ENCODE measurements at places on chromosomes 5 and 9.
A peak's percentile ranks its signal among the peaks of the same experiment; 100 is the strongest.

DNA sequence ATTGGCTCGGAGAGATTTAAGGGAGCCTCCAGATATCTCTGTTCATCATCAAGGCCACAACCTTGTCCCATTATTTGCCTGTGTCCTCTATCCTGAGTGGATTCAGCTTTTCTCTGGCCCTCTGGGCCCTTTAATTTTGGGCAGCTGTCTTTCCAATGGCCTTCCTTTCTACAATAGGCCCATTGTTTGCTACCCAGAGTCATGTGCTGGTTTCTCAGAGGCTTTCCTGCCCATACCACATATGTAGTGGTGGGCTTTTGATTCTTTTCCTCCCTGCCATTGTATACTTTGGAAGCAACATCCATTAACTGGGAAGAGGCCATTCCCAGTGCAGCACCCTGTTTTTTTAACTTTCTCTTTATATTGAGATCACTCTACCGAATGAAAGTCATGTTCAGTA lies 233.9 kb upstream of the SGCD start:
- DNase-seq: no peak

DNA sequence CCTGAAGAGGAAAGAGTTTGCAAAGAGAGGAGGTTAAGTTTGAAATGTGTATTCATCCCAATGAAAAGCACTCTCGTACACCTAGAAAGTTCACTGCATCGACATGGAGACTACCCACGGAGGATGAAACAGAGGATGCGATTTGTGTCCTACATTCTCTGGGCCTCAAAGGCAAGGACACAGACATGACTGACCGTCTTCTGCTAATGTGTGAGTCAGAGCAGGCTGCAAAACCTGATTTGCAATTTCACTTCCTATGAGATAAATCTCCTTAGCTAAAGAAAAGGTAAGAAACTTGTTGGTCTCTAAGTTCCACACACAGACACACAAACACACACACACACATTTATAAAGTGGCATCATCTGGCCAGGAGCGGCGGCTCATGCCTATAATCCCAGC lies 98.6 kb downstream of the GNAQ start:
- DNase-seq: no peak

GRCh38 chr5:415928-416635 lies 26.9 kb upstream of the EXOC3 start:
- no peak for DNase-seq

GRCh38 chr5:155998257-155998656 lies 328.7 kb upstream of the SGCD start:
- no peak for DNase-seq

GRCh38 chr9:73370053-73370452 lies 218.4 kb downstream of the ANXA1 start:
- DNase-seq: no peak

DNA sequence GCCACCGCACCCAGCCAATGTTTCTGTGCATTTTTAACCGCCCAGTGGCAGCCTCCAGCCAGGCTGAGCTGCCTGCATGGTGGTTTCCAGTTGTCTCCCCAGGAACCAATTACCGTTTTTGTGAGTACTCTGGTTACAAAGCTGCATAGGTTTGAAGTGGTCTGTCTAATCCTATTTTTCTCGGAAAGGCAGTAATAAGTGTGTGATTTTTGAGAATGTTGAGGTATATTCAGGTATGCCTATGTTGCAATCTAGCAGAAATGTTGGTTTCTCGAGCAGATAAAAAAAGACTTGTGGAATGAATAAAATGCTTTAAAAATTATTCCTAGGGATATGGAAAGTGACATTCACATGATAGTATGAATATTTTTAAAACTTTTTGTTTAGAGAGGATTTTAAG lies 41.5 kb upstream of the ANKH start:
- DNase-seq: no peak

GRCh38 chr9:96508227-96508940 lies 58.4 kb downstream of the HABP4 start:
- DNase-seq: no peak

GRCh38 chr9:135580664-135581380 lies 19.3 kb downstream of the PAEP start:
- no peak for DNase-seq

- no peak for DNase-seq
Observed at GRCh38 chr5:122421374-122422079, 109.5 kb downstream of the SNCAIP start.

DNA sequence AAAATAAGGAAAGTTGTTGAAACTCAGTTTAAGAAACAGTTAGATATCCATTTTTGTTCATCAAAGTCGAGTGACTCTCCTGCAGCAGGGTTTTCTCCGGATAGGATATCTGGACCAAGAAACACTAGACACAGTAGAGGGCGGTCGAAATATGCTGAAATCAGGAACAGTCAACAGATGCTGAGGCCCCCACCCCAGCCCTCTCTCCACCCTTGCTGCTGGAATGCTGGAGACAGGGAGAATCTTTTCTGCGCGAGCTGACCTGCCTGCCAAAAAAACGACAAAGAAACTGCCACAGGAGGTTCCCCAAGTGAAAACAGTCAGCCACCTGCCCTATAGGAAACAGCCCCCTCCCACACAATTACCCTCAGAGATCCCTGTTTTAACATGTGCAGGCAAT lies 4.3 kb upstream of the IL13 start:
- no peak for DNase-seq

- DNase-seq: peak; percentile 20
Observed at GRCh38 chr5:64165500-64166200, at the start of gene RNF180. RNF180 (plus strand) TSS chr5:64165843; CDS start chr5:64200808, 34,965 bp downstream.

- no peak for DNase-seq
Observed at GRCh38 chr5:124865603-124866354, 119.3 kb upstream of the ZNF608 start.

DNA sequence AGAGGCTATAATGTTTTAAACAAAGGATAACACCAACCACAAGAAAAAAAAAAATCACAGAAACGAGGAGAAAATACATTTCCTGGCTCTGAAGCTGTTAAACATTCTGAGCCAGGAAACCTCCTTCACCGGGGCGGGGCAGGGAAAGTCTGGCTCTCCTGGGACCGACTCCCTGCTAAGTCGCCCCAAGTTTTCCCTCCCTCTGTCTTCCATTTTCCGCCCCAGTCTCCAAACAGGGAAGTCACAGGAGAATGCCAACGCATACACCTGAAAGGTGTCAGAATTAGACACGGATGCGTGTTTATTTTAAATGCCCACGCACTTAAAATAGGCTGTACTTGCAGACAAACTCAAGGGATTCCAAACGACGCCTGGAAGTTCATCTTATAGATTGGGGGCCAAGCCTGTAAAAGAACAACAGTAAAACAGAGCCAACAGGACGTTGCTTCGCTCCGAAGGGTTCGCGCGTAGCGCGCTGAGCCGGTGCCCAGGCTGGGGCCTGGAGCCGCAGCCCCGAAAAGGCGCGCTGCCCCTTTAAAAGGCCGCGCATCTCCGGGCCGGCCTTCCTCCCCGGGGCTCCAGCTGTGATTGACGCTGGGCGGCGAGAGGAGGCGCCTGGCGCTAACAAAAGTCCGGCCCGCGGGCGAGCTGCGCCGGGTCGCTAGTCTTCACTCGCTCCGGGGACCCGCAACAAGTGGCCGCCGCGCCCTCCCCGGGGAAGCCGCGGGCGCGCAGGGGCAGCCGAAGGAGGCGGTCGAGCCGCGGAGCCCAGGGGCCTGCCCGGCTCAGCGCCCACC lies at the start of gene FBXL7:
Gene FBXL7 (plus strand): TSS at position 653 of the 797 bp plus-strand sequence.
- DNase-seq: no peak

- no peak for DNase-seq
Observed at GRCh38 chr5:17252543-17252942, 35.1 kb downstream of the BASP1 start.

GRCh38 chr5:57559110-57559635 lies 76.6 kb upstream of the ACTBL2 start:
- DNase-seq: no peak

GRCh38 chr9:20623748-20624124 lies 1.4 kb upstream of the MLLT3 start:
- DNase-seq: no peak

GRCh38 chr9:101212661-101213060 lies 172.1 kb downstream of the BAAT start:
- no peak for DNase-seq

DNA sequence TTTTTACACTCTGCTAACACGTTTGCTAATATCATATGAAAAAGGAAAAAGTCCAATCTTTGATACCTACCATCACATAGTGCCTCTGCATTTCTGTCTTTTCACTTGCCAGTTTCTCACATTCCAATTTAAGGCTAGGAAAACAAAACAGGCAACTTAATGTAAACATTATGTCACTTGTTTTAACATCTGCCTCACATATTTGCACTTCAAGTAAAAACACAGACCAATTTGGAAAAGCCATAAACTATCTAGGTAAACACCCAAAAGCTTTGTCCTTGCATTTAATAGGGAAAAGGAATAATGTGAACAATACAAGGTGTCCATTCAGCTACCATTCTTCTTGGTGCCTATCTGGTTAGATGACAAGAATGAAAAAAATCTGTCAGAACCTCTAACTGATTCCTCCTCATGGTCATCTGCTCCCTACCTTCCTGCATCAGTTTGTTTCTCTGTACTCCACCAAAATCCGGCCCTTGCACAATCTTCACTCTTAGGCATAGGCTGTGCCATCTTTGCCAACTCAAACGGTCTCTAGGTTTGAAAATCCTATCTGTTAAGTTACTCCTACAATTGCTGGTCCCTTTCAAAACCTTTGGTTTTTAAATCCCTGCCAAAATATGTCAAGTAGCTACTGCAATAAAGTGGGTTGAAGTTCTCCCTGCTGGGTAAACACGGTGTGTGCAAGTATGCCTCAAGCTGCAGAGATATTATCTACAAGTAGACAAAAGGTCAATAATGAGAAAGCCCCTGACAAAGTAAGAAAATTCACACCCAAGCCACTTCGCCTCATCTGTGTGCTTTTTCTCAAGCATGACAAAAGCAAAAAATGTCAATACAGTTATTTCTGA lies 3.4 kb downstream of the TLE1 start:
- DNase-seq: peak; percentile 21

DNA sequence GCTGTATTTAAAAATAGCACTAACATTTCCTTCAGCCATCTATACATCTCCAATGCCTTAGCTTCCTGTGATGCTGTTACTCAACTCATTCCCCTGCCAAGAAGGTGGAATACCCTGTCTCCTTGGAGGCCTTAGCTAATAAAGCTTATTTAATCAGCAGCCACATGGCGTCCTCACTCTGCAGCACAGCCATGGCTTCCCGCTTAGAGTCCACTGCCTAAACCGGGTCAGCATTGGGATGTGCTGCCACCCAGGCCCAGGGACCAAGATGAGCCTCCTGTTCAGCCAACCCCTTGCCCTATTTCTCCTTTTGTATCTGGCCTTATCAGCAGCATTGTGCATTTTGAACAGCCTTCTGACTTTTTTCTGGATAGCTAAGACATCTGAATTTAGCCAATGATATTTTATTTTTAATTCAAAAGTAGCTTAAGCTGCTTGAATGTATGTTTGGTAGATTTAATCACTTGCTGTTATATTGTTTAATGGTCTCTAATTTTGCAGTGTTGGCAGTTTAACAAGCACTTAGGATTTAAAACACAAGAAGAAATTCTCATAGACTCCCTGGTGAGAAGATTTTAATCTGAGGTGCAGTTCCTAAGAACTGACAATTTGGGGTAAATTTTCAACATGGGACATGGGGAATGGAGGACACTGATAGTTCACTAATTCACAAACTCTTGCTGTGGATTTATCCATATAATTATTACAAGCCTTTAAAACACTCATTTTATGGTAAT lies 113.0 kb downstream of the RPS23 start:
- DNase-seq: no peak

DNA sequence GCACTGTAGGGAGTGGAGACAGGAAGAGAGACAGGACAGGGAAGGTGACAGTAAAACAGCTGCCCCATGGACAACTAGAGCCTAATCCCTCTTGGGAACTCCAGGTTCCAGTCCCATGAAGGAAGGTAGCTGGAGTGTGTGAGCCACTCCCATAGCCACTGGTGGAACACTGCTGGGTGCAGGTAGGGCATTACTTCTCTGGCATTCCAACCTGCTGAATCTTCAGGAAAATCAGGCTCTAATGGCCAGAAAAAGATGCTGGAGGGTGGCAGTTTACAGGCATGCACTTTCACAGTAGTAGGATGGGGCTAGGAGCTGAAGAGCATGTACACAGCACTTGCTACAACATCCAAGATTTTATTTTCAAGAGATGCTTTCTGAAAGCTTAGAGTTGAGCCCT lies 259.4 kb downstream of the AUH start:
- no peak for DNase-seq

- no peak for DNase-seq
Observed at GRCh38 chr9:17962747-17963146, 383.9 kb downstream of the SH3GL2 start.

- DNase-seq: no peak
Observed at GRCh38 chr9:3827175-3827574, 301.4 kb upstream of the RFX3 start.

DNA sequence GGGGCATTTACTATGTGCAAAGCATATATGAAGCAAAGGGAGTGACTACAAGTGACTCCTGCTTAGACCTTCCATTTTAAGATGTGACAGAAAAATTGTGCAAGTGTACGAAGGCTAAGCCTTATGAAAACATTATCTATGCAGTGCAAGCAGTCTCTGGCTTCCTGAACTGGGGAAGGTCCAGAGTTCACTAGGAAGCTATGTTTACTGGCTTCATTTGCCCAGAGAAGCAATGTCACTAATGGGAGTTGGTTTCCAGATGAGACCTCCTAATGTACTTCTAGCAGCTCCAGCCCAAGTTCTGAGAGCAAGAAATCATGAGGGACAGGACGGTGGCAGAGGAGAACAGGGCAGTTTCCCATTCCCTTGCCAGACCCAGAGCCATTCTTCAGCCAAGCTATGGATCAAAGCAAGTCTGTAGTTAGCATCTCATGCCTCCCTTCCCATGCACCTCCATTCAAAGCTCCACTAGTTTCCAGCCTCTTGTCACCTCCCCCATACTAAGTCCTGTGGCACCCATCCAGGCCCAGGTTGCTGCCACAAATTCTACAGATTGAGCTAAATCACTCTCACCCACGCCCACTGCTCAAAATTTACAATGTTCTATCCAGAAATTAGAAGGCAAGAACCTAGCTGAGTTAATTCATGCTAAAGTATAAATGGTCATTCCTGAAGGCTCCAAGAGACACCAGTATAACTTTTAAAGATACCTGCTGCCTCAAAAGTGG lies 21.8 kb downstream of the MCTP1 start:
- no peak for DNase-seq

DNA sequence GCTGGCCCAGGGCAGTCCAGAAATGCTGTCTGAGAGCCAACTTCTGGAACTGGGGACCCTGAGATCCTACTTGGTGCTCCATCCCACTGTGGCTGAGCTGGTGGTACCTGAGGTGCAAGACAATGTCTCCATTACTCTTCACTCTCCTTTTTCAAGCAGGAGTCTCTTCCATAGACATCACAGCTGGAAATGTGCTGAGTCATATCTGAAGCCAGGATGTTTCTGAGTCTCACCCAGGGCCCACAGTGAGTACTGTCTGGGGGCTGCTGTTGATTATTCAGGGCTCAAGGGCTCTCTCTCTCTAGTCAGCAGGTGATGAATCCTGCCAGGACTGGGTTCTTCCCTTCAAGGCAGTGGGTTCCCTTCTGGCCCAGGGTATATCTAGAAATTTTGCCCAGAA lies 145.2 kb upstream of the TAS2R1 start:
- no peak for DNase-seq

Data from Kasumi-1 (cell line).